ENCODE measurements at places on chromosomes 12 and 14.

- peak; percentile 92 for DNase-seq
These were observed 1.7 kb downstream of the MGST1 start for GRCh38 chr12:16349131-16349460.

DNA sequence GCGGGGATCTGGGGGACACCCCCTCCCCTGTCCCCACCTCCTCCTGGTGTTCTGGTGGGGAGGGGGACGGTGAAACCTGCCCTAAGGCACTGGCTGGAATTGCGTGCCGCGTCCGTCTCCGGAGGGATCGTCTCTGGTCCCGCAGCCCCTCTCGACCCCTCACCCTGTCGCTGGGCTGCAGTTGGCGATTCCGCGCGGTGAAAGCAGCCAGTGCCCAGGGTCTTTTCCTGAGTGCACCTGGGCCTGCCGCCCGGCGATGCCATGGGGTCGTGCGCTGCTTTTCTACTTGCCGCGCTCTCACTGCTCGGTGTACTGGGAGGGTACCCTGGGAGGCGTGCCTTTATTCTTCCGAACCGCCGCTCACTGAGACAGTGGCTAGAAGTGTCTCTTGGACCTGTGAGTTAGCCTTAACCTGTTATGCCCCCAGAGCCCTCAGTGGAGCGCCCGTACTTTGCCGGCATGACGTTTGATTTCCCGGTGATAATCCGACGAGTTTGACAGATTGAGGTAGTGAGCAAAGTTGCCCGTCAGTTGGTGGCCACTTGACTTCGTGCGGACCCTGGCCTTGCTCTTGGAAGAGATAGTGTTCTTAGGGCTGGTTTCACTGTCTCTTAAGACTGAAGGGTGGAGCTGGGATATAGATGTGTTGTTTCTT lies 788 bp downstream of the SFSWAP start:
- DNase-seq = no peak

DNA sequence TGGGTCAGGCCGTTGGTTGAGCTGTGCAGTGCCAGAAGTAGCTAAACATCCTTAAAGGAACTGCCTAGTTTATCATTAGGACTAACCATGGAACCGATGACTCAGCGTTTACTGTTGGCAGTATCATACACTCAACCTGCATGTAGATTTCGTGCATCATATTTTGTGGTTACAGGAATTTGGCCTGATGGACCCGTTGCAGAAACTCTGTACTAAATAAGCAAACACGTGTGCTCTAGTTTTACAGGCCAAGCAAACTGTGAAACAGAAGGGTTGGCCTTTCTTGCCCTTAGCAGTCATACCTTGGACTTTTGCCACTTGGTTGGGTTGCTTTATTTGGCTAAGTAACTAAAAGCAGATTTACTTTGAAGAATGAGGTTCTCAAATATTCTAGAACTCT lies 35.6 kb downstream of the DGLUCY start:
- DNase-seq = peak; percentile 99

DNA sequence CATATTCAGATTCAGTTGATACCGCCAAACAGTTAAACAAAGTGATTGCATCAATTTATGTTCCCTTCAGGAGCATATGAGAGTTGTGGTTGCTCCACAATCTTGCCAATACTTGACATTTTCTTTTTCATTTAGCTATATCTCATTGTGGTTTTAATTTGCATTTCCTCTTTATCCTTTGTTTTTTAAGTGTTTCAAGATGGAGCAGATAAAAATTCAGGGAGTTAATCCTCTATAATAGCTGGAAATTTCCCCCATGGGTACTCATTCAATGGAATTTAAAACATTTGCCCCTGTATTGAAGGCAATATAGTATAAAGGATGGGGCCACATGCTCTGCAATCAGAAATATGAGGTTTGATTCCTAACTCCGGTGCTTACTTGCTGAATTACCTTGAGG lies 1.1 kb upstream of the EXD2 start:
- DNase-seq = peak; percentile 33

DNA sequence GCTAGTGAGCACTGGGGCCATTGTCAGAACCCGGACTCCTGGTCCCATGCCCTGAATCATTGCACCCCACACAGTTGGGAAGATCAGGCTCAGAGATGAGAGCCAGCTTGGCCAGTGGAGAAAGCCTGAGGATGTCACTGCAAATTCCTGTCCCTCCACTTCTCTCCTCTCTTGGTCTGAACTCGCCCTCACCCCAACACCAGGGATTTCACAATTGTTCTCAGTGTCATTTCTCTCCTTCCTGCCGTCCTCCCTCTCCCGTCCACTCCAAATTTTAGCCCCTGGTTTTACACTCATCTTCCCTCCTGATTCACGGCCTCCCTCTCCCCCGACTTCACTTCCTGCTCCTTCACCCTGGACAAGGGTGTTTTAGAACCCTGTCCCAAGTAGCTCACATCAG lies 11.1 kb downstream of the KRT75 start:
- no peak for DNase-seq

- DNase-seq = no peak
These were observed 9.3 kb downstream of the DAAM1 start for GRCh38 chr14:59197695-59198262.

DNA sequence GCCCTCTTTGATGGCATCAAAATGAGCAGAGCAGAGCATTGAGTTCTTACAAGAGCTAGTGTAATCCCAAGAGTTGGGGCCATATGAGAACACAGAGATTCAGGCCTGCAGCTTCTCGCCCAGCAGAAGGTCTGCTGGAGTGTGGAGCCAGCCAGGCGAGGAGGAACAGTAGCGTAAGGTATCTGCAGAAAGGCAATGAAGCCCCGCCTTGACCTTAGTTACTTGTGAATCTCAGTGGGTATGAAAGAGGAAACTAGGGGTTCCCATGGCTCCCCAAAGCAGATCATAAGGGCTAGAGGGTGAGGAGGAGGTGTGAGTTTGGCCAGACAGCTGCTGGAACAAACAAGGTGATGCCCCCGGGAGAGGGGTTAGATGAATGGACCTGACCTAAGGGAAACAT lies 49.4 kb downstream of the SLC8A3 start:
- DNase-seq = no peak

- no peak for DNase-seq
These were observed 400 bp downstream of the ADCY6 start for GRCh38 chr12:48788524-48788853.

- no peak for DNase-seq
These were observed 107.1 kb upstream of the USP44 start for GRCh38 chr12:95658386-95658785.

DNA sequence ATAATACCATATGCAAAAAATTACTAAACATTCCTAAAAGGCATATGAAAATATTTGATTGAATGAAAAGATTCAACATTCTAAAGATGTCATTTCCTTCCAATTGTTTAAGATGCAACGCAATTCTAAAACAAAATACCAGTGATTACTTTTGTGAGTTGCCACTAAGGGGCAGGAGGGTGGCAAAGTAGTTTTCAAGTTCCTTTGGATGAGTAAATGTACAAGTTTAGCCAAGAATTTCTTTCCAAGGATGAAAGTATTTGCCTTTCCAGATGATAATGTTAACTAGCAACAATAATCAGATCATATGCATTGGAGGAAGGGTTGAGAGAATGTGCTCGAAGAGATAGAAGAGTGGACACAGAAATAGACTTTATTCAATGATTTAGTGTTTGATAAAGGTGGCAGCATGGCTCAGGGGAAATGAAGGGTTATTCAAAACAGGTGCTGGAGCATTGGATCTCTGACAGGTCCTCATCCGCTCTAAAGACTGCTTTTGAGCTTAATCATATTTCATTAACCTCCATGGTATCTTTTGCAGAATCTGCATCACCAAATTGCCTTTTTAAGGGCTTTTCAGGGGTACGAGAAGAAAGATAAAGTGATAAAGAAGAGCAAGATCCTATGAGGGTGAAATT lies 678.5 kb upstream of the TBX3 start:
- DNase-seq = peak; percentile 34

- peak; percentile 61 for DNase-seq
These were observed 27.2 kb upstream of the PNMA1 start for GRCh38 chr14:73741386-73741875.

DNA sequence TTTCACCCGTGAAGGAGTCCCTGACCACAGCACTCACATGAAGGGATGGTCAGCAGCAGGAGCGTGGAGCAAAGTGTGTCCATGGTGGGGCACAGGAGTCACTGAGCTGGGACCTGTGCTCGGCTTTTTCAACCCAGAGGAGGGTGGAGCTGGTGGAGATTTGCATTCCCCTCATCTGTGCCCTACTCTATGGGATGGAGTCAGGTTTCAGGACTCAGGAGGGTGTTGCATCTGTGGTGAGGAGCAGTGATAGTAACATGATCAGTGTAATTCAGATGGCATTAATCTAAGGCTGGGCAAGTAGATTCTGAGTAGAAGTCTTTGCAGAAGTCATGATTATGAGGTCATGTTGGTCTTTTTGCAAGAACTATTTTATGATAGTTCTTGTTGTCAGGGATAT lies 511.9 kb downstream of the TMEM121 start:
- DNase-seq = no peak

DNA sequence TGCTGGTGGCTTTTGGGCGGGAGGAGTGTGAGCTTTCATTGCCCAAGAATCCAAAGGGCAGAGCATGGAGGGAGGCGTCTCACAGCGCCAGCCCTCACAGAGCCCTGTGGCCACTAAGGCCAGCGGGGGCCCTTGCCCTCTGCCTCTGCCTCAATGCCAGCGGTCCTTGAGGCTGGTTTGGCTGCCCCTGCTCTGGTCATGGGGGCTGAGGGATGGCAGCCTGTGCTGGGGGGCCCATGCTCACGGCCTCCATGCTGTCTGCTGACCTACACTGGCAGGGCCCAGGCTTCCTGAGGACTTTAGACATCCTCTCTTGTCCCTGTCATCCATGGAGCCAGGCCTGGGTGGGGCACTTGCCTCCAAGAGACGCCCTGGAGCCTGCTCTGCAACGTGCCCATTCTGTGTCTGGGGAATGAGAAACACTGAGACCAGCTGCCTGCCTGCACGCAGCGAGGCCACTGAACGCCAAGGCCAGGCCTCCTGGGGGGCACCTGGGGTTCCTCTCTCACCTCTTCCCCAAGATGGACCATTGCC lies 143.4 kb downstream of the KIF26A start:
- no peak for DNase-seq

- no peak for DNase-seq
These were observed 12.4 kb downstream of the SMIM41 start for GRCh38 chr12:52091869-52092268.

DNA sequence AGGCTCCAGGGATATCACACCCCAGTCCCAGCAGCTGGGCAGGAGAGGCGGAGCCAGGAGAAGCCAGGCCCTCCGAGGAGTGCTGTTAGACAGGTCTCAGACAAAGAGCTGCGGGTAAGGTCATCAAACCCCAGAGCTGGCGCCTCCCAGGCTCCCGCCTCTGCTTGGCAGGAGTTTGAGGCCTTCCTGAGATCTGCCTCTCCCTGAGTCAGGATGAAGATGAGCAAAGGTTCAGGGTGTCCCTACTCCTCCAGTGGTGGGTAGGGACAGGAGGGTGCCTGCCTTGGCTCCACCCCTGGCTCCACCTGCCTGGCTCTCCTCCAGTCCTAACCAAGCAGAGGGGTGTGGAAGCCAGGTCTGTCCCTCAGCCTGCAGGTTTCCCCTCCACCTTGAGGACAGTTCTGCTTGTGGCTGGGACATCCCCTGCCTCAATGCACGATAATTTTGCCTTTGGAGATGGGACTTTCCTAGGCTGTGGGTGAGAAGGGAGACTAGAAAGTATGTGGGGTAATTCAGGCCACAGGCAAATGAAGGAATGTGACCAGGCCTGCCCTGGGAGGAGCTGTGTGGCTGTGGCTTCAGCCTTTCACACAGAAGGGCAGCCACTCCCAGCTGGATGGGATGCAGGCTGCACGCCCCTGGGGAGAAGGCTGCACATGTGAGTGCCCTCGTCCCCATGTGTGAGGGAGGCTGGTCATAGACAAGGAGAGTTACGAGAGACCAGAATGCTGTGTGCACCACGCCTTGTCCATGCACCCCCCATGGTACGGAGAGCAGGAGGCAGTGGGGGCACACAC lies 2.2 kb downstream of the PLEKHG6 start:
- DNase-seq = no peak

GRCh38 chr12:89750389-89751351 lies 42.0 kb upstream of the ATP2B1 start:
- DNase-seq = peak; percentile 70

- peak; percentile 93 for DNase-seq
These were observed 25.6 kb downstream of the ELK3 start for GRCh38 chr12:96219700-96220206.

DNA sequence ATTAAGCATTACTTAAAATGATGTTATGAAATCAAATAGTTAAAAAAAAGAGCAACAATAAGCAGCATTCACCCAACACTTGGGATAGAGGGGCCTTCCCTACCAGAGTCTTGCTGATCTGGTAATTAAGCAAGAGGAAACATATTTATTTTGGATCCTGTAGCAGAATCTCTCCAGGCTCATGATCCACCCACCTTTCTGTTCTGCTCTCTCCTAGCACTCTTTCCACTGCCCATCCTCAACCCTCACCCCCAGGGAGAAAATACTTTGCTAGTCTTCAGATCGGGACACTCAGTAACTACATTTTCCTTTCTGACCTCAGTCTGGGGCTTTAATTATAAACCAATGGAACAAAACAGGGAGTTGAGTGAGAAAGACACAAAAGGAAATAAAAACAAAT lies 1541.9 kb downstream of the AACS start:
- DNase-seq = no peak

DNA sequence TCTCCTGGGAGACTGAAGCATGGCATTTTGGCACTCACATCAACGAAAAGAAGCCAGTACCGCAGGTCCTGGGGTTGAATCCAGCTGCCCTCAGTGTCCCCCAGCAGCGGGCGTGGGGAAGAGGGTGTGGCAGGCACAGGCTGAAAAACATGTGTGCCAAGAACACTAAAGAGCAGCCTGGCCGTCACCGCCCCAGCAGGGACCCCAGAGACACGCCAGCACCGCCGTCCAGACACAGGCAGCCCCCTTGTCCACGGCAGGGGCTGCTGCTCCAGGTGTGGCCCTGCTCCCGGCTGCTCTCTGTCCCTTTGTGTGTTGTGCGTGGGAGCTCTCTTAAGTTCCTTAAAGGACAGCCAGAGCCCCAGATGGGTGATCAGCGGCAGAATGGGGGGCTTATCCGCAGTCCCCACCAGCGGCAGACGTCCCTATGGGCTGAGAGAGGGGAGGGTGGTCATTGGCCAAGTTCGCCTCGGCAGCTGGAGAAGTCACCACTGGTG lies 556 bp downstream of the PHETA1 start:
- no peak for DNase-seq

DNA sequence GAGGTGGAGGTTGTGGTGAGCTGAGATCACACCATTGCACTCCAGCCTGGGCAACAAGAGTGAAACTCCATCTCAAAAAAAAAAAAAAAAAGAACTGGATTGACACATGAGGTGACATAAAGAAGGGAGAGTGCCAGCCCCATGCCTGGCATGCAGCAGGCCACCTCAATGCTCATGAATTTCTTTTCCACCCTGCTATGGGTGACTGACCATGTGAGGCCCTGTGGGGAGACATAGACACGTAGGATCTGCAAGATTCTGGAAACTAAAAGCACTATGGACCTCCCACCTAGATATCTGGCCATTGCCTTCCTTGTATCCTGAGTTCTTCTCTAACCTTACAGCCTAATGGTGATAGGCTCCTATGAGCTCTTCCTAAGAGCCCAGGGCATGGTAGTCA lies 5.6 kb upstream of the ACTN1 start:
- DNase-seq = no peak

GRCh38 chr12:32987512-32987911 lies 90.9 kb upstream of the PKP2 start:
- DNase-seq = no peak

GRCh38 chr12:111720457-111720856 lies 34.6 kb downstream of the ACAD10 start:
- DNase-seq = no peak

GRCh38 chr14:33063521-33063920 lies 124.8 kb downstream of the NPAS3 start:
- DNase-seq = no peak
